ENCODE measurements at places on chromosomes 4 and X.
A peak's percentile ranks its signal among the peaks of the same experiment; 100 is the strongest.

- no peak for DNase-seq
Observed at GRCh38 chr4:114057746-114058145, 78.3 kb upstream of the ARSJ start.

GRCh38 chr4:15882675-15883086 lies 55.9 kb downstream of the FGFBP1 start:
- peak; percentile 47 for DNase-seq

- DNase-seq, result no peak
Observed at GRCh38 chr4:110982486-110982885, 359.6 kb upstream of the PITX2 start.

DNA sequence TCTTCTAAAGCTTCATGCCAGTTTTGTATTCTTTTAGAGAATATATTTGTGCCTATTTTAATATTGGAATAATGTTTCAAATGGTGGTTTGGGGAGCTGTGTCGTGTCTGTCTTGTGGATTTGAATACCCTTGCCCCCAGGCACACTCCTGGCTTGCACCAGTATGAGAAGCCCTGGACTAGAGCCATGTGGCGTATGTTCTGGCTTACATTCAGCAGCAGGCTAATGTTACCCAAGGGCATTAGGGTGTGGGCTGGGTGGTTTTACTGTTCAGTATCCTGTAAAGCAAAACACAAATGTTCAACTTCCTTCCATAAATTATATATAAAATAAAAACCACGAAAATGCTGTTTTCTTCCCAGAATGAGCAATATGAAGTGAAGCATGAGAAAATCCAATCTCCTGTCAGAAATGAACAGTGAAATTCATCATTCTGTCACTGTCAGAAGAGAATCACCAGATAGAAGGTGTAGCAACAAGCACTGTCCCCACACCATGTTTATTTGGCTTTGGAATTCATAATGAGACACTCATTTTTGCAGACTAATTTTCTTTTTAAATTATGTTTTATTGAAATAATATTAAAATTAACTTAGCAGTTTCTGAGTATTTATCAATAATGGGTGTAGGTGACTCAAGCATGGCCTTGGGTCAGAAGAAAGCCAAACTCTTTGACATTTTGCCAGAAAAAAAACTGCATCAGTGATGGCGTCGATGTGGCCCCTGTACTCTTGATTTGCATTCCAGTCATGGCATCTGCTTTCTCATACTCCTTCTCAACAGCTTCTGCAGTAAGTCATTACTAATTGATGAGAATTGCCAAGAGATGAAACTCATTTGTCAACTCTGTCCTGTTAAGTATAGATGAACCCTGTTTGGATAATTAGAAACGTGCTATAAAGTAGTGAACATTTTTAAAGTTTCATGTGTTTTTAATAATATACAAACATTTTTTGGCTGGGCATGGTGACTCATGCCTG lies 43.8 kb downstream of the WWC2 start:
- no peak for DNase-seq

- no peak for DNase-seq
Observed at GRCh38 chrX:47566841-47567240, 5.8 kb downstream of the ARAF start.

DNA sequence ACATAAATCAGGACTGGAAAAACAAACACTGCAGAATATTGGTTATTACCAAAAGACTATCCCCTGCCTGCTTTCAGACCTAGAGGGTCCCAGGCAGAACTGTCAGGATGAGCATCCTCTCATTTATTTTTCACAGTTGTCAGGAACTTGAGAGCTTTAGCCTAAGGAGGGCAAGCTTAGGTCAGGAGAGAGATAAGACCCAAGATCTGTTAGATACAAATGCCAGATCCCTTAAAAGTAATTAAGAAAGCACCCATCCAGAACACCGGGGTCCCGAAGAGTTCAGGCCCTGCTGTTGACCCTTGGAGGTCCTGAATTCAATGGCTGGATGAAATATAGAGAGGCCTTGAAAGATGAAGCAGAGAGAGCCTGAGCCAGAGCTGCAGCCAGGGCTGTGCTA lies 5.9 kb upstream of the MAGEB3 start:
- no peak for DNase-seq

DNA sequence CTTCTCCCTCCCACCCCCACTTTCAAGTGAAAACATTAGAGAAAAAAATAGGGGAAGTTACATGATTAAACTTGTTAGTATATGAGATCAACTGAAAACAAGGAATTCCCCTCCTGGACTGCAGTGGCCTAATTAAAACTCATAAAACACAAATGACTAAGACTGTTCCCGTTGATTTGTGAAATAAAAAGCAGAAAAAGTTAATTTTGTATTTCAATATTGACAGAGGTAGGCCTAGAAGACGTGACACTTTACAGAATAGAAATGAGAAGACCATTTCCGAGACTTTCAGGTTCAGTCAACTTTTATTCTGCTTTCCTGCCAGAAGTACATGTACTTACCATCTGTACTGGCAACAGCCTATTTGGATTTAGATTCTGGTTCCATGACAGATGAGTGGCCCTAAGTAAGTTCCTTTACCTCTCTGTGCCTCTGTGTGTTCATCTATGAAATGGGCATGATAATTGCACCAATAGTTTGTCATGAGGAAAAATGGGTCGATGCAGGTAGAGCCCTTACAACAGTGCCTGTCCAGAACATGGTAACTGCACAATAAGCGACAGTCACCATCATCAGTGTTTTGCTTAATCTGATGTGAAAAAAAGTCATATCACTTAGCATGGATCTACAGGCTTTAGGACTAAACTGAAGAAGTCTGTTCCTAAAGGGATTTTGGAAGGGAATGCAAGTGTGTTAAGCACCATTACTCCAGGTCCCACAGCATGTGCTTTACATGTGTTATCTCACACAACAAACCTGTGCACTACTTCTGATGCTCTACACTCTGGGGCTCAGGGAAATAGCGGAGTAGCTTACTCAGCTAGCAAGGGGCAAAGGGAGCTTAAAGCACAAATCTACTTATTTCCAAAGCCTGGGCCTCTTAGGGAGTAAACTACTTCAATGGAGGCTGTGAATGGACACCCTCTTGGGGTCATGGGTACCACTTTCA lies 562.3 kb upstream of the DIPK2B start:
- DNase-seq, result no peak

- no peak for DNase-seq
Observed at GRCh38 chrX:104419926-104420325, 146.1 kb upstream of the IL1RAPL2 start.

GRCh38 chrX:48663241-48663640 lies 20.4 kb upstream of the WAS start:
- DNase-seq, result peak; percentile 9

- DNase-seq, result no peak
Observed at GRCh38 chr4:8547912-8548730, 32.1 kb upstream of the GPR78 start.

DNA sequence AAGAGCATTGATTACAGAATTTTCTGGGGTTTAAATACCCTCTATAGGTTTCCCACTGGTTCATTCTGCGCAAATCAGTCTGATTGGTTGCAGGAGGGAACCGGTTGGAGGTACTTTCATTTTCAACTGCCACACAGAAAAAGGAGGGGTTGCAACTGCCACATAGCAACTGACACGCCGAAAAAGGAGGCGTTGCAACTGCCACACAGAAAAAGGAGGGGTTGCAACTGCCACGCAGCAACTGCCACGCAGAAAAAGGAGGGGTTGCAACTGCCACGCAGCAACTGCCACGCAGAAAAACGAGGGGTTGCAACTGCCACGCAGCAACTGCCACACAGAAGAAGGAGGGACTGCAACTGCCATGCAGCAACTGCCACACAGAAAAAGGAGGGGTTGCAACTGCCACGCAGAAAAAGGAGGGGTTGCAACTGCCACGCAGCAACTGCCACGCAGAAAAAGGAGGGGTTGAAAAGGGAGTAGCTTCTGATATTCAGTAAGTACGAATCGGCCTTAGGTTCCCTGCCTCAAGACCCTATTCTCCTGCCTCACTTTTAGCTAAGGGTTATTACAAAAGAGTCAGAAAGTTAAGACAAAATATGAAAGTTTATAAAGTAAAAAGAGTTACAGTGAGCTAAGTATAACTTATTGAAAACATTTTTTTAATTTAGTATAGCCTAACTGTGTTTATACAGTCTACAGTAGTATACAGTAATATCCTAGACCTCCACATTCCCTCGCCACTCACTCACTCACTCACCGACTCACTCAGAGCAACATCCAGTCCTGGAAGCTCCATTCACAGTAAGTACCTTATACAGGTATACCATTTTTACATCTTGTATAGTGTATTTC lies 431.8 kb downstream of the KCTD8 start:
- no peak for DNase-seq

DNA sequence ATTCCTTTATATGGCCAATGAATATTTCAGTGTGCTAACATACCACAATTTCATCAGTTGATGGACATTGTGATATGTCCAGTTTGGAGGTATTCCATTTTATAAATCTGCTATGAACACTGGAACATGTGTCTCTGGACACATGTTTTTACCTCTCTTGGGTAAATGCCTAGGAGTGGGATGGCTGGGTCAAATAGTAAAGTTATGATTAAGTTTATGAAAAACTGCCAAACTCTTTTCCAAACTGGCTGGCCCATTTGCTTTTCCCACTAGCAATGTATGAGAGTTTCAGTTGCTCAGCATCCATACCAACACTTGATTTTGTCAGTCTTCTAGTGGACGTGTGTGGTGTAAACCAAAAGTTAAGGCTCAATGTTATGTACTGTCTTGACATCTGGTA lies 40.5 kb downstream of the CEP44 start:
- no peak for DNase-seq

DNA sequence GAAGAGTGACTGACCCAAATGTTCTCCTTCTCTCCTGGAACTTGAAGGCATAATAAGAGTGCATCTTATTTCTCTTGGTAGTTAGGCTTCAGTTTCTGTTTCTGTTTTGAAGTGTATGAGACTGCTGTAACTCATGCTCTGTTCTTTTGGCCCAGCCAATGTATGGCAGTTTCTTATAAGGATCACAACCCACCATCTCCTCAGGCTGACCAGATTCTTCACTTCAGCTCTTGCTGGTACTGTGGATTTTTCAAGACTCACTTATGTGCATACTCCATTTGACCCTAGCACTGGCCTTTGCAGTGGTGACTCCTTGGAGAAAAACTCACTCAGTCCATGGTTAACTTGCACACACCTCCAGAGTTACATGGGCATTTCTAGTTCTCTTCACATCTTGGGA lies 9.6 kb upstream of the YTHDC1 start:
- no peak for DNase-seq

DNA sequence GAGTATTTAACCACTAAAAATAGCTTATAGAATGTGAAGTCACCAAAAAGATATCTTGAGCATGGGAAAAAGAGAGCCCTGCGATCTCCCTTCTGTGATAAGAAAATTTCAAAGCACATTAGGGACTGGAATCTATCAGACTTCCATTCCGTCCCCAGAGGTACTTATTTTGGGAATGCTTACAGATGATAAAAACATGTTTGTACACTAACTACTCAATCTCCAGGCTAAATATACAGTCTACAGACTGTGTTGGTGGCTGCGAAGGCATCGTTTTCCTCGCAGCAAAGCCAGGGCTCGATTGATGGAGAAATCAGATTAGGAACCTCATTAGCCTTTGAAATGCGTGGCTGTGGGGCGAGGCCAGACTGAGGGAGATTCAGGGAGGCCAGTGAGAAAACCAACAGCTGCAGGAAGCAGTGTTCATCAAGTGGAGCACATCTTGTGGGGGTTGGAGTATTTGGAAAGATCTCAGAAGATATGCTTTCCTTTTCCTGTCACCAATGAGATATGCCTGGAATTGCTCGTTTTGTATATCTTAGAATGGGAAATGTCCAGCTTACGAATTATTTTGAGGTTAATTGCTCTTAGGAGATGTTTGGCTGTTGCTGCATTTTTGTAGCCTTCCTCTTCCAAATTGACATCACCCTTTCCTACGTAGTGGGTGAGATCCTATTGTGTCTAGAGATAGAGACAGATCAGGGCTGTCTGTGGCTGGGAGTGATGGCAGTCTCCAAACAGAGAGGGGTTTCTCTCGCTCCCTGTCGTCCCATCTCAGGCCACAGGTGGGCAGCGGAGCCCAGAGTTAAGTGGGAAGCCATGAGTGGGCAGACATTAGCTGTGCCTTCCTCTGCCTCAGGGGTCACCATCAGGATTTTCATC lies 224.9 kb upstream of the FAT1 start:
- DNase-seq, result no peak

- DNase-seq, result no peak
Observed at GRCh38 chr4:127425851-127426250, 206.9 kb upstream of the INTU start.

DNA sequence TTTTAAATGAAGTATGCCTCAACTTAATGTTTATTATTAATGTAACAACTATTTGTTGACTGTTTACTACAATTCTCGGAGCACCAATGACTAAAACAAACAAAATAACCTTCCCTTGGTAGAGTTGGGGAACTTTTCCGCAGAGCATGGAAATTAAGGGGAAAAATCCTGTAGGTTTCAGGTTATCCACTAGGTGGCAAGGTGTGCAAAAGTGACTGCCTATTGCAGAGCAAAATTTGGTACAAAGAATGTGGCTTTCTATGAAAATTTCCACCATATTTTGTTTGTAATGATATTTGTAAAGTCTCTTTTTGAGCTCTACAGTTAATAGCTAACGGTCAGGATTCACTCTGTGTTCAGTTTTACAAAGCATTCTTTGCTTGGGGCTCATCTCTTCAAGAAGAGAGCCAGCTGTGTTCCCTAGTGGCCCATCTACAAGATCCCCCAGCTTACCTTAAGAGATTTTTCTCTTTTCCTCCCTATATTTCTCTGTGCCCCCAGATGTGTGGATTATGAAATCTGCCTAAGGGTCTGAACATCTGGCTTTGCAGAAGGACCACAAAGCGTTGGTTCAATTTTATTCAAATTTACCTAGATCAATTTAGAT lies 61.1 kb downstream of the FBXO8 start:
- no peak for DNase-seq
